NCI-H2227 treated with DMSO at 0.1 percent for 48 hours (cell line): ENCODE measurements at places on chromosomes 2 and 18.

DNA sequence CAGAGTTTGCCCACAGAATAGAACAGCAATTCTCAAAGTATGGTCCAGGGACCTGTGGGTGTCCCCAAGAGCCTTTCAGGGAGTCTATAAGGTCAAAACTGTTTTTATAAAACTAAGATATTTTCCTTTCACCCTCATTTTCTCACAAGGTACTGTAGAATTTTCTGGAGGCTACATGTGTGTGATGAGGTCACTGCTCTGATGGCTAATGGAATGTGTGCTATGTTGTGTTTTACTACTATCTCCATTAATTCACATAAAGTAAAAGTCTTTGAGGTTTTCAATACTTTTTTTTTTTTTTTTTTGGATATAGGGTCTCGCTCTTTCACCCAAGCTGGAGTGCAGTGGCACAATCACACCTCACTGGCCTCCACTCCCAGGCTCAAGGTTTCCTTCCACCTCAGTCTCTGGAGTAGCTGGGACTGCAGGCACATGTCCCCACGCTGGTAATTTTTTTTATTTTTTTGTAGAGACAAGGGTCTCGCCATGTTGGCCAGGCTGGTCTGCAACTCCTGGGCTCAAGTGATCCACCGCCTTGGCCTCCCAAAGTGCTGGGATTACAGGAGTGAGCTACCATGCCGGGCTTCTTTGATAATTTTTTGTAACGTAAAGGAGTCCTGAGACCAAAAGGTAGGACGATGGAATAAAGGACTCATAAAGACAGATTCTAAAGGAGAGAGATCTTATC, 1.8 kb downstream of the TRABD2A start:
- no peak for DNase-seq

DNA sequence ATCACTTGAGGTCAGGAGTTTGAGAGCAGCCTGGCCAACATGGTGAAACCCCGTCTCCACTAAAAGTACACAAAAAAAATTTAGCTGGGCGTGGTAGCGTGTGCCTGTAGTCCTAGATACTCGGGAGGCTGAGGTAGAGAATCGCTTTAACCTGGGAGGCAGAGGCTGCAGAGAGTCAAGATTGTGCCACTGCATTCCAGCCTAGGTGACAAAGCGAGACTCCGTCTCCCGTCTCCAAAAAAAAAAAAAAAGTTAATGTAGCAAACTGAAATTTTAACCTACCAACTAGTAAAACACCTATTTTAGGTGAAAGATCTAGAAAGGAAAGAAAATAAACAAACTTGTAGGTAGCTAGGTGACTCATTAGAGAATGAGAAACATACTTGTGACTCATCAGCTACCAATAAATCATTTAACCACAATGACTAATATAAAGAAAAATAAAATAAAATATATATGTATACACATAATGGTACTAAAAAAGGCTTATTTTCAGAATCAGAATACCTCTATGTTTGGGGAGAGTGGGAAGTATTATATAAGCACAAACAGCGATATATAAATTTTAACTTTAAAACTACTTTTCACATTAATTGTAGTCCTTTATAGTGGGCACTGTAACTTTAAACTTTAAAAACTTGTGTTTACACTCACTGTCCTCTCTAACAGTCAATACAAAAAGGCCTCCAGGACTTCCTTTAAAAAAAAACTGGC, 36.6 kb downstream of the DARS1 start:
- DNase-seq: no peak

DNA sequence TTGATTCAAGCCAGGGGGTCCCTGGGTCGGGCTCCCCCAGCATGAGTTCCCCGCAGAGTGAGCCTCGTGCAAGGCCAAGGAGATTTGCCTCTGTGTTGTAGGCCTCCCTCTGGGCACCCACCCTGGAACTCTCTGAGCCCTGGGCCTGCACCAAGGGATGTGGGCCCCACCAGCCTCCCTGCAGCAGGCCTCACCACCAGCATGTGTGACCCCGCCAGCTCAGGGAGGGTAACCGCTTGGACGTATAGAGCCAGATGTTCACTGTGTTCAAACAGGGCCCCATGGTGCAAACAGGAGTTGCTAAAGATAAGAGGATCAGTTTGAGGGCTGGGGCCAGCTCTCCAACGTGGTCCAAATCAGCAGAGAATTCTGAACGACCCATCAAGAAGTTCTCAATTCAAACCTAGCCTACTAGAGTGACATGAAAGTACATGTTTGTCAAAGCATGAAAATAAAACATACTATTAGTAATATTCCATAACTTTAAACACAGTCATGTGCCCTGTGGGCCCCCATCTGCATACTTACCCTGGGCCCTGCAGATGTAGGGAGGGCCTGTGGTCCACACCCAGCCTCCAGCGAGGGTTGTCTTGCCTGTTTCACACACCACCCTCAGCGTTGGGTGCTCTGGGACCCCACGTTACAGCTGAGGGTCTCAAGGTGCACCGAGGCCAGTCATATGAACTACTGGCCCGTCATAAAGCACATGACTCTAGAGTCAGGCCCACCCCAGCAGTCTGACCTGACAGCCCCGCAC, 5.5 kb upstream of the TUBB6 start:
- no peak for DNase-seq

DNA sequence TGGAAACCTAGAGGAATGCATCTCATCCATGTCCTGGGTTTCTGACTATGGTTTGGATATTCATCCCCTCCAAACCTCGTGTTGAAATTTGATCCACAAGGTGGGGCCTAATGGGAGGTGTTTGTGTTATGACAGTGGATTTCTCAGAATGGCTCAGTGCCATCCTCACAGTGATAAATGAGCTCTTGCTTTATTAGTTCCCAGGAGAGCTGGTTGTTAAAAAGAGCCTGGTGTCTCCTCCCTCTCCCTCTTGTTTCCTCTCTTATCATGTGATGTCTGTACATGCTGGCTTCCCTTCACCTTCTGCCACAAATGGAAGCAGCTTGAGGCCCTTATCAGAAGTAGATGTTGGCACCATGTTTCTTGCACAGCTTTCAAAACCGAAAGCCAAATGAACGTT, 424.3 kb downstream of the DCC start:
- no peak for DNase-seq
